Head of caudate nucleus (tissue), 42 donors: ENCODE measurements at places on chromosomes 16 and 17.

GRCh38 chr16:19135896-19136438, 22.2 kb downstream of the ITPRIPL2 start:
- DNase-seq = no peak

GRCh38 chr17:10278218-10278617, 79.8 kb upstream of the GAS7 start:
- DNase-seq = no peak

- DNase-seq = no peak
Observed at GRCh38 chr16:10511829-10512228, 68.6 kb downstream of the EMP2 start.

DNA sequence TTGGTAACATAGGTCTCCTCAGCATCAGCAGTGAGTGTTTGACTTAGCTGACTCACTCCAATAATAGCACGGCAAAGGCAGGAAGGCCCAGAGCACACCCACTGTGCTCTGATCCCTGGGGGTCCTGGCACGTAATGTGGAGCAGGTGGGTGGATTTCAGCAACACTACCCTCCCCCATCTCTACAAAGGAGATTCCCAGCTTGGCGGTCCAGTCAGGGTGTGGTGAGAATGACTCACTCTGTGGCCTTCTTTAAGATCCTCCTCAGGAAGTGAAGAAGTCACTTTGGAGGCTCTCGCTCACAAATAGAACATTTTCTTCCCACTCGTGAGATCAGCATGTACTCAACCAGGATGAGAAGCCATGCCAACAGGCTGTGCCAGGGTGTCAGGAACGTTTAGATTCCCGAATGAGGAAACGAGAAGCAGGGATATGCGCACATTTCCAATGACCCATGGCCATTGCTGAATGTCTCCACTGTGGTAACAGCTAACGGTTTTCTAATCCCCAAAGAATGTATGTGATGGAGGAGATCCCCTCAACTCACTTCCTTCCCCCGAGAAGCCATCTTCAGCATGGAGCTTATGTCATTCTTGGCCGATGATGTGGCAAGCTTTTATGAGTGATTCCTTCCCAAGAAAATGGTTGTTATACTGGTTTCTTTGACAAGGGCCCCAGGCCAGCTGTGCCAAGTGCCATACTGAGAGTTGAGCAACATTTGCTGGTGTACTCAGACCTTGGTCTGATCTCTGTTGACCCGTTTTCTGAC, 365.2 kb downstream of the C16orf95 start:
- no peak for DNase-seq

- DNase-seq = peak; percentile 54
Observed at GRCh38 chr17:40803617-40804082, 3.9 kb upstream of the KRT28 start.

DNA sequence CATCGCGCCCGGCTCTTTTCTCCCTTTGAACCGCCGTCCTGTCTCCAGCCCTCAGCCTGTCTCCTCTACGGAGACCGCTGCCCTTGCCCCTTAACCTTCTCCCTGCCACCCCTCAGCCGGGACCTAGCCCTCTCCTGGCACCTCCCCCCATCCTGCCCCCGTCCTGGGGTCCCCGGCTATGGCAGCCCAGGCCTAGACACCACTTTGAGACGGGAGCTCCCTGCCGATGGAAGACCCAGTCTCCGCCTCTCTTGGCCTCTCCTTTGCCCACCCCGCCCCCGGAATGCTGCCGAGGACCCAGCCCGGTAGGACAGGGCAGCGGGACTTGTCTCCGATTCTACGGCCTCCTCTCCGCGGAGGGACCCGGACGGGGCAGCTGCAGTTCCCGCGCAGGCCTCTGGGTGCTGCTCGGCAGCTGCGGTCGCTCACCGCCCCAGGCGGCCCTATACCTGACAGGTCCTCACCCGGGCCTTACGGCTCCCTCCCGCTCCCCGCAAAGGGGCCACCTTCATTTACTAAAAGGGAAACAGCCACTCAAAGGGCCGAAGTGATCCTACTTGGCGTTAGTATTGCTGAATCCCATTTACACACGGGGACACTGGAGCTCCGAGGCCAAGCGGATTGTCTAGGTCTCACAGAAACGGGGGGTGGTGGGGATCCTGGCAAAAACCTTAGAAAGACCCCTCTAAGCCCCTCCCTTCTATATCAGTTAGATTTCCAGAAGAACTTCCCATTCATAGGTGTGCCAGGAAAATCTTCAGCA, 32.6 kb upstream of the TAC4 start:
- peak; percentile 64 for DNase-seq

DNA sequence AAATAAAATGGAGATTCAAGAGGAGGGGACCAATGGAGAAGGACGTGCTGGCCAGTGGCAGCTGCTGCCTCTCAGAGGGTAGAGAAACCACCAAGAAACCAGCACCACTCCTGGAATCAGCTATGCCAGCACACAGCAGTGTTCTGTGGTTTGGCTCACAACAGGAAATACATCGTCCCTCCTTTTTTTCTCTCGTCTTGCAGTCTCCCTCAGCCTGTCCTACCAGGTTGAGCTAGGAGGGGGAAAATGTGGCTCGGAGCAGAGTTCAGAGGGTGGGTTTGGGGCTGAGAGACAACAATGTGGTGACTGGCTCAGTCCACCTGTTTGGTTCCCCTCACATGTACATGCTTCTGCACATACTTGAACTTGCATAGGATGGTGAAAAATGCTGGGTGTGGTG, 19.9 kb upstream of the SLC16A5 start:
- no peak for DNase-seq

DNA sequence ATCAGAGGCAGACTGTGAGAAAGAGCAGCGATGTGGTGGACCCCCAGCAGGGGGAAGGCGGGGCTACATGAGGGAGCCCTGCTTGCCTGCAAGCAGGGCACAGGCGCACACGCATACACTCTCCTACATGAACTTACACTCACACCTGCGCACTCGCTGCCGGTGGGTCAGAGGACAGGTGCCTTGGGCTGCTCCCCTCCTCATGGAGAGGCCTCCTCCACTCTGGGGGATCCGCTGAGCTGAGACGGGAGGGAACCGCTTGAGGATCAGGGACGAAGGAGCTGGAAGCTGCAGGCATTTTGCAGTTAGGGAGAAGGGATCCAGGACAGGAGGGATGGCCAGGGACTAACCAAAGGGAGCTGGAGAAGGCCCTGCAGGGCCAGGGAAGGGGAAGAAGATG, 14.2 kb downstream of the OSBPL7 start:
- DNase-seq = no peak

GRCh38 chr17:21212826-21213637, 929 bp downstream of the TMEM11 start:
- no peak for DNase-seq

- DNase-seq = no peak
Observed at GRCh38 chr17:4994081-4994595, 3.2 kb downstream of the INCA1 start.

GRCh38 chr17:55321427-55322060, 56.8 kb downstream of the HLF start:
- no peak for DNase-seq

- DNase-seq = no peak
Observed at GRCh38 chr17:58398574-58399266, 18.6 kb downstream of the RNF43 start.

- DNase-seq = no peak
Observed at GRCh38 chr16:50573947-50574744, 25.9 kb downstream of the NKD1 start.

DNA sequence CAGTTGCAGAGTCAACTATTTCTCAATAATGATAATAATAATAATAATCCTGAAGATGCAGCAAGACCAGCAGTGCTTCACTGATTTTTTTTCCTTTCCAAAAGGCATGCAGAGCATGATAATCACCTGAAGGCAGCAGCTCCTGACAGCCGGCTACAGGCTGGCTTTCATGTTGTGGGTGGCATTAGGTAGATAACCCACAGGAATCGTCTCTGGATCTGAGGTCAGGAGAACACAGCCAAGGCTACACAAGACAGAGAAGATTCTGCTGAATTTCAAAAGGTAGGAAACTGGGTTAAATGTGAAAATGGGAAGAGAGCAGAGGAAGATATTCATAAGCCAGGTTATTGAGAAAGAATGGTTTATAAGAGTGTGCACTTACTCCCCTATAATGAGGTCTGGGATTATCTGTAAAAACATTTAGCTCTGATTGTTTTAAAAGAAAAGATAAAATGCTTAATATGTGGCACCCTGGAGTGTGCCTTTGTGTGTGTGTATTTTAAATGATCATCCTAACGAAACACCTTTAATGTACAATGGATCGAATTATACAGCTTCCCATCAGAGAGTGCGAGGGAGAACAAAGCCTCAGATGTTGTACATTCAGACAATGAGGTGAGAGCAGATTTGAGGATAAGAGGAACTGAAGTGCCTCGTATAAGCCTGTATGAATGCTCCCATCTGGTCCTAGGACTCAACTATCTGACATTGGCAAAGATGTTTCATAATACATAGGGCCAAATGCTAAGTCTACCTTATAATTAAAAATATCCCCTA, 273.1 kb downstream of the PHKB start:
- DNase-seq = no peak

DNA sequence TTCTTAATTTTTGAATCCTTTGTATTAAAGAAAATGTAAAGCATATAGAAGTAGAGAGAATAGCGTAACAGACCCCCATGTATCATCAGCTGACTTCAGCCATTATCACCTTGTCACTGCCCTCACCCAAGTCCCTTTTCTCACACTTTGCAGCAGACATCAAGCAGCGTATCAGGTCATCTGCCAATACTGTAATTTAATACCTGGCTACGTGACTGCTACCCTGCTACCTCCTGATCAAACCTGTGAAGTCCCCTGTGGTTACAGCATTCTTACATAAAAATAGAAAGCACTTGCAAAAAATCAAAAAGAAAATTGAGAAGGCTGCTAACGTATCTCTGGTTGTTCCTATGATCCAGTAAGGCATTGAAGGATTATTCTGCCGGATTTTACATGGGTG, 96.4 kb downstream of the PLCG2 start:
- no peak for DNase-seq

DNA sequence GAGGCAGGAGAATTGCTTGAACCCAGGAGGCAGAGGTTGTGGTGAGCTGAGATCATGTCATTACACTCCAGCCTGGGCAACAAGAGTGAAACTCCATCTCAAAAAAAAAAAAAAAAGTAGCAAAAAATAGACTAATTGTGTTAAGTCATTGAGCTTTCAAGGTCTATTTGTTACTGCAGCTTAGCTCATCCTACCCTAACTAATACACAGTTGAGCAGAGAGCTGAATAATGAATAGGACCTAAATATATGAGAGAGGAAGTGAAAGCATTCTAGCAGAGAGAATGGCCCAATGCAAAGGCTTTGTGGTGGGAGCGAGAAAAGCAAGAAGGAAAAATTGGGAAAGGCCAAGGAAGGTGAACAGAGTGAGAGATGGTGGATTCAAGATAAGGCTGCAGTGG, 128.3 kb downstream of the AXIN2 start:
- no peak for DNase-seq

DNA sequence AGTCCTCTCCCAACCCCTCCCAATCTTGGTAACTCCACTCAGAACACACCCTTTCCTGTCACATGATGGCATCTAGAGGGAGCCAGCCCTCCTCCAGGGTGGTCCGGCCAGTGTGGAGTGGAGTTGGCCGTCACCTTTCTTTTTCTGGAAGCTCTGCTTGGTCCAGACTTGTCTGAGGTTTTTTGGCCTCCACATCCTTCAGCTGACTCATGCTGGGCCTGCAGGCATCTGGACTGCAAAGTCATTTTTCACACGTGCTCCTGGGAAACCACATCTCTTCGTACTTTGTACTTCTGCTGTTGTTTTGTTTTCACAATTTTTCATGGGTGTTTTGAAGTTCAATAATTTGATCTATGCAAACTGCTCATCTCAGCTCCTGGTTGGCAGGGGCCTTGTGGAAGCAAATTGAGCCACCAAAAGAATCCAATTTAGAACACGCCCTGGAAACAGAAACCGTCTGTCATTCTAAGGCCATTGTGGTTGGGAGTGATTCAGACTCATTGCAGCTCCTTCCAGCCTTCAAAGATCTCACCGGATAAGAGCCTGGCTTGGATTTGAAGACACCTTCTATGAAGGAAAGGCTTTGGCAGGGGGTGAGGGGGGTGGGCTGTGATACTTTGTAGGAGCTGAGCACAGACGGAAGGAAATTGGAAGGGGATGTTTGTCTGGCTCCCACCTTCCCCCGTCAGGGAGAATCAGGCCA, 42.4 kb upstream of the NF1 start:
- DNase-seq = no peak

DNA sequence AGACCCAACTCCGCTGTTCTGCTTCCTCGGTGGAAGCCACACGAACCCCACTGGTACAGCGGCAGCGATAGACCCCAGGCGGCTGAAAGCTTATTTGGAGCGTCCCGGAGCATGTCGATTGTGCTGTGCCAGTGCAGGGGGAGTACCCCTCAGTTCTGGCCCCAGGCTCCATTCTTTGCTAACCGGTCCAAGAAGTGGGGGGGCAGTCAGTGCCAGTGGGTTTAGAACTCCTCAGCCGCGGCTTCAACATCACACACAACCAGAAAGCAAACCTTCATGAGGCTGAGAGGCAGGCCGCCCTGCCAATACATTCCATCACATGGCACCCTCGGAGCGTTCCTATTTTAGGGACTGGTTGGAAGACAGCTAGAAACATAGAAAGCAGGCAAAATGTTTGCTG, 1.7 kb upstream of the MNT start:
- peak; percentile 28 for DNase-seq

DNA sequence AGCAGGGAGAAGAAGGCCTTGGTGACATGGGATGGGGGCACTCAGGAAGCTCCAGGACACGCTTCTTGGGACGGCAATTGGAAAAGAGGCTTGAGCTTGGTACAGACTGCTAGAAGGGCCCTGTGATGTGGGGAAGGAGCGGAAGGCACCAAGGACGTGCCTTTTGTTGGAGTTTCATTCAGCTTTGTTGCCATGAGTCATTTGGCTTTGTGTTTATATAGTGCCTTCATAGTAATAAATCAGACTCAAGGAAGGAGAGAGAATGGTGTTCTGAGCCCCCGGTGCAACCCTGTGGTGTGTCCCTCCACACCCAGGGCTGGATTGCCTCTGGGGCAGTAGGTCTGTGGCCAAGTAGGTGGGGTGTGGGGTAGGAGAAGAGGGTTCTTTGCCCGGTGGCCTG, 7.4 kb upstream of the TBX4 start:
- no peak for DNase-seq

DNA sequence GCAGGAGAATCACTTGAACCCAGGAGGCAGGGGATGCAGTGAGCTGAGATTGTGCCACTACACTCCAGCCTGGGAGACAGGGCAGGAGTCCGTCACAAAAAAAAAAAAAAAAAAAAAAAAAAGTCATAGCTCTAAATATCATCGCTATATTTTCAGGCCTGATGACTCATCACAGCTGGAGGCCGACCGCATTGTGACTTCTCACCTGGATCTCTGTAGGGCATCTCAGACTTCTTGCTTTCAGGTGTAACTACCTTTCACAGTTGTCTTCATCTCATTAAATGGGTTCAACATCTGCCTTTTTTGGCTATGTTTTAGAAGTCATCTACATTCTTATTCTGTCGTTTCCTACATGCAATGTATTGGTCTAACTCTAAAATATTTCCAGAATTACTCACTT, 353.1 kb upstream of the MON1B start:
- DNase-seq = no peak

GRCh38 chr16:88459366-88460073, 6.4 kb downstream of the ZFPM1 start:
- DNase-seq = no peak
